ENCODE measurements at places on chromosomes 7 and 10.

- no peak for DNase-seq
Observed at GRCh38 chr7:142997456-142997989, 29.4 kb downstream of the OR9A2 start.

DNA sequence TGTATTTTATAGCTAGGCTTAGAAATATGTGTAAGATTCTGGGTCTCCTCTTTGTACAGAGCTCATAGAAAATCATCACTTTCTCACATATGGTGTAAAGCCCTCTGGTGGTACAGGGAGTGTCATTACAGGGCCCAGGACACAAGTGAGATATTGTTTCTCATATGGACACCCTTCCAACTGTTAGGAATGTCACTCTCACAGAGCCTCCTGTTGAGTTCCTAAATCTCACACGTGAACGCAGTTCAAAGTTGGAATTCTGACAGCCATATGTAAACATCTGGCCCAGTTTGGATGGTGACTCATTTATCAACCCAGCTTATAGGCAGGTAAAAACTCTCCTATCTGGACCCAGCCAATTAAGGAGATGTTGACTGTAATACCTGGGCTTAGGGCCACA, 35.4 kb upstream of the ZNF107 start:
- DNase-seq = no peak

GRCh38 chr7:11294218-11294617, 320.5 kb downstream of the PHF14 start:
- DNase-seq = no peak

- DNase-seq = no peak
Observed at GRCh38 chr7:40716052-40716451, 581.2 kb downstream of the SUGCT start.
